CD4-positive, alpha-beta T cell treated with Interleukin-6 at 100 ng/mL for 8 hours (primary cell): ENCODE measurements at places on chromosomes 5 and 9.
A peak's percentile ranks its signal among the peaks of the same experiment; 100 is the strongest.

DNA sequence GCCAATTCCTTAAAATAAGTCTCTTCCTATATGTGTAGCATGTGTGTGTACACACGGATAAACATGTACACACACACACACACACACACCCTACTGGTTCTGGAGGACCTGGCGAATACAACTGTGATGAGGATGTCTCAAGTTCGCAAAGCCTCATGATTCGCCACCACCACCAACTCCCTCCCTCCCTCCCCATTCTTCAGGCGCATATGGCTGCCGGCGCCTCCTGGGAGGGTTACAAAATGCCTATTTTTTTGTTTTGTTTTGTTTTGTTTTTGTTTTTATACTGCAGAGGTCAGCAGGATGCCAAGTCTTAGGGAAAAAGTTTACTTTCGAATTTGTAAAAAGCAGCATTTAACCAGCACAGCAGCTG lies 88.0 kb downstream of the DAP start:
- no peak for DNase-seq

- no peak for DNase-seq
These were observed 68.5 kb upstream of the CEP78 start for GRCh38 chr9:78167356-78167755.

- peak; percentile 92 for DNase-seq
These were observed at the start of gene TRIM52 for GRCh38 chr5:181260720-181261319. TRIM52 (minus strand) TSS chr5:181261143; CDS start chr5:181260813, 330 bp downstream.

DNA sequence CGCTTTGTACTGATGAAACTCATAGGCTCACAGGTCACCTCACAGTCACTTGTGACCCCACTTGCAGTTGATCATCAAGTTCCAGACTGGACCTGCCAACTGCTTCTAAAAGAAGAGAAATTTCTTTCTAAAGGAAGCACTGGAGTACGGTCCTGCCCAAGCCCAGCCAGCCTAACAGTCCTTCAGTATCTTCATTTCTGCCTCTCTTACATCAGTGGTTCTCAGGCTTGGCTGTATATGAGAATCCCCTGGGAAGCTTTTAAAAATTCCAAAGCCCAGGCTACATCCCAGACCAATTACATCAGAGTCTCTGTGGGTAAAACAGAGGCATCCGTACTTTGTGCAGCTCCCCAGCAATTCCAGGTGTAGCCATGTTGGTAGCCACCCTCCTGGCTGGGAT lies 282.1 kb downstream of the NFIB start:
- no peak for DNase-seq

DNA sequence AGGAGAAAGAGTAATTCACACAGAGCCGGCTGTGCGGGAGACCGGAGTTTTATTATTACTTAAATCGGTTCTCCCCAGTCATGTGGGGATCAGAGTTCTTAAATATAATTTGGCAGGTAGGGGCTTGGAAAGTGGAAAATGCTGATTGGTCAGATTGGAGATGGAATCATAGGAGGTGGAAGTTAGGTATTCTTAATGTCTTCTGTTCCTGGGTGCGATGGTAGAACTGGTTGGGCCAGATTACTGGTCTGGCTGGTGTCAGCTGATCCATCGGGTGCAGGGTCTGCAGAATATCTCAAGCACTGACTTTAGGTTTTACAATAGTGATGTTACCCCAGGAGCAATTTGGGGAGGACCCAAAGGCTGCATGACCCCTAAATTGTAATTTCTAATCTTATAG lies 4.6 kb upstream of the CERCAM start:
- DNase-seq = no peak

DNA sequence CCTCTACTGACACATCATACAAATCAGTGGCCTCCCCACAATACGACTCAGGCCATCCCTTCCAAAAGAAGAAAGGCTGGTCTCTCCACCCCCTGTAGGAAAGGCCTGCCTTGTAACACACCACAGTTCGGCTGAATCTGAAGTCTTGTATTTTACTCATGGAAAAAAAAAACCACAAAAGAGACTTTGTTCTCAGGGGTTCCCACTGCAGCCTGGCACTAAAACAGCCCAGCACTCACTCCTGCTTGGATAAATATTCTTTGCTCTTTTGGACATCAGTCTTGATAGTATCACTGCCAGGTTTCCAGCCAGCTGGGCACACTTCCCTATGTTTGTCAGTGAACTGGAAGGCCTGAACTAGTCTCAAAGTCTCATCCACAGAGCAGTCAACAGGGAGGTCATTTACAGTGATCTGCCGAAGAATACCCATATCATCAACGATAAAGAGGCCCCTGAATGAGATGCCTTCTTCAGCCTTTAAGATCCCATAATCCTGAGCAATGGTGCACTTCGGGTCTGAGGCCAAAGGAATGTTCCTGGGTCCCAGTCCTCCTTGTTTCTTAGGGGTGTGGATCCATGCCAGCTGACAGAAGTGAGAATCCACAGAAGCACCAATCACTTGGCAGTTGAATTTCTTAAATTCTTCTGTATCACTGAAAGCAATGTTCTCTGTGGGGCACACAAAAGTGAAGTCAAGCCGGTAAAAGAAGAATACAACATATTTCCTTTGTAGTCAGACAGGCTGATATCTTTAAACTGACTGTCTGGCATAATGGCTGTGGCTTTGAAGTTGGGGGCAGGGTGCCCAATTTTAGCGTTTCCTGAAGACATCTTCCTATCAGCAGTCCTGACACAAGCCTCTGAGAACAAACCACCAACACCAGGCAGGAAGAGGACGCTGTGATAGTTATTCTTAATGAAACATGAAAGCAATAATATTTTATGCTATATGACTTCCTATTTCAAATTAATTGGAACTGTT lies 198.1 kb downstream of the LURAP1L start:
- no peak for DNase-seq

GRCh38 chr5:170430866-170431437 lies 41.8 kb upstream of the KCNMB1 start:
- DNase-seq = no peak

- DNase-seq = no peak
These were observed 535.0 kb upstream of the CDH18 start for GRCh38 chr5:20522905-20523482.

- DNase-seq = peak; percentile 36
These were observed 809 bp downstream of the SLC44A1 start for GRCh38 chr9:105245029-105245890.

DNA sequence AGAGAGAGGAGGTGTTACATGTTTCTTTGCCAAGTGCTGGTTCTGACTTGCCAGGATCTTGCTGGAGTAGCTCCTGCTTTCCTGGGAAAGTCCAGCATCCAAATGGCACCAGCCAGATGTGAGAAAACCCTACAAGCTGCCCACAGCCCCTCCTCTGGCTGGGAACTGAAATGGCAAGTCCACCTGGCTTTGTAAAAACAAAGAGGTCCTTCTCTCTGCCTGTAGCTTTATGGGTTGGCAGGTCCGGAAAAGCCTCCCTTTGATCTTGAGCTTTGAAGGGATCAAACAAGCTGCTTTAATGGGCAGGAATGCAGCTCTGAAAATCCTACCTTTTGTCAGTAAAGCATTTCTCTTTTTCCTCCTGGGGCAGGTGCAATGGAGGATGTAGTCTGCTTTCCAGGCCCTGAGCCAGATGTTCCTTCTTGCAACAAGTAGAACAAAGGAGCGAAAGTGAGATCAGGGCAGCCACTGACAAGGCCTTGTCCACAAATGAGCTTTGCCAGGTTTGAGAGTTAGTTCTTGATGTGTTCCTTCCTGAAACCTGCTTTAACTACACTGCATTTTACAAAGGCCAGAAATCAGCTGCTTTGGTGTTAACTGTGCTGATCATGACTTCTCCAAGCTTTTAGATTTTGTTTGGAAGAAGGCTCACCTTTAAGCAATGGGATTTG lies 456.7 kb downstream of the ZNF608 start:
- DNase-seq = no peak

DNA sequence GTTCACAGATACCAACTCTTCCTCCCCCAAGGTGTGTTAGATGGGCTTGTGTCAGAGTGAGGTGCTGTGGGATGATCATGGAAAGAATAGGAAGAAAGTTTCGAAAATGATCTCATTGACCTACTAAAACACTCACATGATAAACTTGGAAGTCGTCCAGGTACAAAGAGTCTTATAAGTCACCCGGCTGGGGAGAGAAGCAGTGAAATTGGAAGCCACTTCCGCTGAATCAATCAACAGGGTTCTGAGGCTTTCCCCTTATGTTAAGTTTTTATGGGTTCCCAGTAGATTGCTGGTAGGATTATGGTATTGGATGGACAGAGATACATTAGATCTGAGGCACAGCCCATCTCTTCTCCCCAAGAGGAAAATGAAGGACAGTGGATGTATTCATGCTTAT lies 218.8 kb upstream of the MSX2 start:
- DNase-seq = no peak

GRCh38 chr5:151051066-151051930 lies 29.5 kb downstream of the TNIP1 start:
- DNase-seq = peak; percentile 66

- DNase-seq = no peak
These were observed 75.1 kb downstream of the KCNT1 start for GRCh38 chr9:135776893-135777622.

DNA sequence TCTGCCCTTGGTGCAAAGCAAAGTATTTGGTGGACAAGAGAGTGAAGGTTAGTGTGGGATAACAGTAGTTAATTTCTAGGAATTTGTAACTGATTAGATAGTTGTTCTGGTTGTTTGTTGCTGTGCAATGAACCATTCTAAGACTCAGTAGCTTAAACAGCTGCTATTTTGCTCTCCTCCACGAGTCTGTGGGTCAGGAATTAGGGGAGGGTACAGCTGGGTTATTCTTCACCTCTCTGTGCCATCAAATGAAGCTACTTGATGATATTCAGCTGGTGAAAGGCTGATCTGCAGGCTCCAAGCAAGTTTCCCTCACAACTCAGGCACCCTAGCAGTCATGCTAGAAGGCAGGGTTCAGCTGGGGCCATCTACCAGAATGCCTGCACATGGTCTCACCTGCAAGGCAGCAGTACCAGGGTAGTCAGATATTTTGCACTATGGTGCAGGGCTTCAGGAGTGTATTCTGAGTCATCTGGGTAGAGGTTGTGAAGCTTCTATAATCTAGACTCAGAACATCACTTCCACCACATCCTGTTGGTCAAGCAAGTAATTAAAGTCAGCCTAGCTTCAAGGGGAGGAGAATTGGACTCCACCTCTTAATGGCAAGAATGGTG lies 159.5 kb upstream of the SLC28A3 start:
- no peak for DNase-seq

DNA sequence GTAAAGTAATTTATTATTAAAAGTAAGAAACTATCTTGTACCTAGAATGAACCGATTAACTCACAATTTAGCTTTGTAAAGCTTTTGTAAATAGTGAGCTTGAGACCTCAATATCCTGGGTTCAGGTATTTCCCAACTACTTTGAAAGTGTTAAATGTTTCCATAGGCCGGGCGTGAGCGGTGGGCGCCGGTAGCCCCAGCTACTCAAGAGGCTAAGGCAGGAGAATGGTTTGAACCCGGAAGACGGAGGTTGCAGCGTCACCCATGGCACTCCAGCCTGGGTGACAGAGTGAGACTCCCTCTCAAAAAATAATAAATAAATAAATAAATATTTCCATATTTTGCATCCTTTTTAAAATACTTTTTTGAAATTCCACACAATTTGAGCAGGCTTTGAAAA lies 1.5 kb upstream of the ANKH start:
- no peak for DNase-seq

DNA sequence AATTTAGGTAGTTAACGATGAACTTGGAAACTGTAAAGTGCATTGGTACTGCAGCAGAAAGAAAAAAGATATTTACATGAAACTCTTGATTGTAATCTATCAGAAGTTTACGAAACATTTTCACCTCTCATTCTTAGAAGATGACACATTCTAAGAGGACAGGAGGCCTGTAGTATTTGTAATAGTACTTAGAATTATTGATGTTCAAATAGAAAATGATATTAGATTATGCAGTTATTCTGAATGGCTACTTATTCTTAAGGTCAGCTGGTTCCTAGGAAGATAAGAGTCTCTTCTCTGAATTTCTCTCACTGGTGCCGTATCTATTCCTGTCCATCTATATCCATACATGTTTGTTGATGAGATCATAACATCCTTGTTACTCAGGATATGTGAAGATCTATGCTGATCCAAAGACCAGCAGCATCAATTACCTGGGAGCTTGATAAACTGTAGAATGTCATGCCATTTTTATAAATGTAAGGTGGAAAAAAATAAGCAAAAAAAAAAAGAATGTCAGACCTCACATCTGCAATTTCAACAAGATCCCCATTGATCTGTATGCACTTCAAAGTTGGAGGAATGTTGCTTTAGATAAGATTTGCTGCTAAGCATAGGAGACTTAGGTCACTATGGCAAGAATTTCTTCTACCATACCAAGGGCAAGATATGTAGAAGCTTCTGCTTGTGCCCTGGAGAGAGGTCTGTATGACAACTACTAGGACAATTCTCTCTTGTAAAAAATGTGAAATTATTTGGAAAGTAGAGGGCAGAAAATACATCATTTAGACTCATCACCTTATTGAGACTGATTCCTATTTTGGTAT lies 42.4 kb upstream of the RICTOR start:
- no peak for DNase-seq

- no peak for DNase-seq
These were observed 30.9 kb upstream of the RGMB start for GRCh38 chr5:98742396-98743073.

DNA sequence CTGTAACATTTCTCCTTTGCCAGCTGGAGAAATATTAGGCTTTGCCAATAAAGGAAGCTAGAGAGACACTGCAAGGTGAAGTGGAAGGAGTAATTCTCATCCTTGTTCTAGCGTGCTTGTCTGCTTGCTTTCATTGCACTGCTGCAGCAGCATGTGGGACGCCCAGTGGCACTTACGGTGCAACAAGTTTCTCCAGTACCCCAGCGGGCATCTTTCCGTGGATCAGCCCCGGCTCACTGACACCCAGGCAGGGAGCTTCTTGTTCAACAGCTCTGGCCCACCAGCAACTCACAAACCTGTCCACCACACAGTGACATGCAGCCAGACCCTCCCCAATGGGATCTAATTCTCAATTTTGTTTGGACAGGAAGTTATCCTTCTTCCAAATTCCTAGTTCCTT lies 233.2 kb downstream of the GLIS3 start:
- no peak for DNase-seq

DNA sequence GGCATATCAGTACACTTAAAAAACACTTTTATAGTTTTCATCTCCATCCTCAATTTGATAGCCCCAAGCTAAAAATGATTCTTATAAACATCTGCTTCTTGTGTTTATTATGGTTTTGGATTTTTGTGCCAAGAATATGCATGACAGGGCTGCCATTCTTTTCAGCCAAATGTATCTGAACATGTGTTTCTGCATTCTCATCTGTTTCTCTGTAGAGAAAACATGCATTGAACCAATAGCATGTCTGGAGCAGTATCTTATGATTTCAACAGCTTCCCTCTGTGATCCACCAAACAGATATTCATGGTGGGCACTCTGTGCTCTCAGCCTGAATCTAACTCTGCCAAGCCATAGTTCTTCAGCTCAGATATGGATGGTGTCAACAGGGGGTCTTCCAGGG lies 99.3 kb upstream of the ERCC6L2 start:
- no peak for DNase-seq

DNA sequence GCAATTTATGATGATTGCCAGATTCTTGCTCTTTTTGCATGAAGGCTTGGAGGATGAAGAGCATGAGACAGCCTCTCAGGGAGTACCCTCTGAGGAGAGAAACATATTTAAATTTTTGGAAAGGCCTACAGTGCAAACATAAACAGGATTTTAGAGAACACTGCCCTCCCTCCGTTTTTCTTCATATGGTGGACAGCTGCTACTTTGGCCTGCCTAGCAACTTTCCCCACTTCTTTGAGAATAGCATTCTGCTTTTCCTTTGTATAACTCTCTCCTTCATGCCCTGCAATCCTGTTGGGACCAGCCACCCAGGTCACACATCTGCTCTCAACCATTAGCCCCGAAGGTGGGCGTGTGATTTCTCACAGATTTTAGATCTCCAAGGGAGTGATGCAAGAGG lies 20.5 kb upstream of the TXN start:
- no peak for DNase-seq

- DNase-seq = no peak
These were observed 9.8 kb downstream of the SEMA4D start for GRCh38 chr9:89488131-89488530.
